B cell (primary cell): ENCODE measurements at places on chromosomes 3 and 15.

- DNase-seq, result no peak
These were observed 200.8 kb downstream of the SUCLG2 start for GRCh38 chr3:67453628-67454027.

GRCh38 chr15:71705151-71705550, 105.2 kb upstream of the NR2E3 start:
- DNase-seq, result no peak

GRCh38 chr3:53724566-53724965, 121.7 kb downstream of the CHDH start:
- DNase-seq, result no peak

GRCh38 chr3:141728355-141728892, 9.7 kb upstream of the RNF7 start:
- no peak for DNase-seq

DNA sequence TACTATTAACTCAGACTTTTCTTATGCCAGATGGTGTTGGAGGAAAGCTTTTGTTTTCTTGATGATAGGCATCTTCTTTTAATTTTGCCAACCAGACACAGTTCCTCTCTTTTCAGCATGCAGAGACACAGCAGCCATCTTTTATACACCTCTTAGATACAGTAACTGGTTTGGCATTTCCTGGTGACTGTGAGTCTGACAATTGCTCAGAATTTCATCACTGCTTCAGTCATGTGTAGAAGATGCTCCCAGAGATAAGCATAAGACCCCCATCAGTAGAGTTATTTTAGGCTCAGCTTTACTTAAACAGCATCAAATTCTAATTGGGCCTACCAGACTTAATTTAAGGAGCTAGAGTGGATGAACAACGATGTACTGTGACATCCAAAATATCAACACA, 779.0 kb downstream of the SQOR start:
- no peak for DNase-seq

DNA sequence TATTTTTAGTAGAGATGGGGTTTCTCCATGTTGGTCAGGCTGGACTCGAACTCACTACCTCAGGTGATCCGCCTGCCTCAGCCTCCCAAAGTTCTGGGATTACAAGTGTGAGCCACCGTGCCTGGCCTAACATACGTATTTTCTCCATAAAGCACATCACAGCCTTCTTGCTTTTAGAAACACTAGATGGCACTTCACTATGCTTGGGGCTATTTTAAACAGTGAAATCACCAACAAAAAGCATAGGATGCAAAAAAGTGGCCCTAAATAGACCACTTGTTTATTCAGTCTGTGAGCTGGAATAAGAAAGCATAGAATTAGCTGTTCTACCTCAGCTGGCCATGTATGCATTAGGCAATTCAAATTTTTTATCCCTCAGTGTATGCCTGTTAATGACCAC, 46.0 kb downstream of the PRICKLE2 start:
- DNase-seq, result no peak

DNA sequence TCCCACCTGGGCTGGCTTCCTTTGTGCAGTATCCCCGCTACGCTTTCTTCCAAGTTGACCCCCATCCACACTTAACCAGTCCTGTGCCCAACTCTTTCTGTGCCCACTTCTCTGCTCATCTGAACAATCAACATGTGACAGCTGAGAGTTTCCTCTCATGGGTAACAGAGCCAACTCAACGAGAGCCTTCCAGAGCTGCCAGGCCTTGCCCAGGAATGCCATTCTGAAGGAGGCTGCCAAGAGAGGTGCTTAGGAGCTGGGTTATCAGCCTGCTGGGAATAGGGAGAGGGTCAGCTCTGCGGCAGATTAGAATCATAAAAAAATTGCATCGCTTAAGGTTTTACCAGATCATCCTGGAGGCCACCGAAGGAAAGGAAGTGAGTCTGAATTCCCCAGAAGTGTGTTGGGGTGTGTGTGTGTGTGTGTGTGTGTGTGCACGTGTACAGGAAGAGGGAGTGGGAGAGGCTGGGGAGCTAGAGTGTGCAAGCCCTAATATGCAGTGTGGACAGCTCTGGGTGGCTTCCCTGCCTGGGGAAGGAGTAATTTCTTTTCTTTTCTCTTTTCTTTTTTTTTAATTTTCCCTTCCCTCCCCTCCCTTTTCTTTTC, 66.7 kb downstream of the ITGA11 start:
- no peak for DNase-seq

GRCh38 chr15:31516440-31516839, 189.8 kb downstream of the KLF13 start:
- no peak for DNase-seq

DNA sequence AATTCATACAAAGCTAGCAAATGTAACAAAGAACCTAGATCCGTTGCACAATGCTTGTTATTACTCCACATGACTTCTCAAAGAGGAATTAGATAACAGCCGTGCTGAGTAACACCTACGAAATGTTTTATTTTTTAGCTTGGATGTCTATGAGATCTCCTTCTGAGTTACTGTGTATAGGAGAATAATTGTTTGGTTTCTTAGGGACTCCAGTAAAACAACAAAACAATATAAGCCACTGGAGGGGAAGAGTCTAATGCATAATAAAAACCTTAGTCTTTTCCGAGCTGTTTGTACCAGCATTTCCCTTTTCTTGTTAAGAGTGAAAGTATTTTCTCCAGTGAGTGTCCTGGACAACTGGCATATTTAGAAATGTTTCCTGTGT, 15.6 kb downstream of the SNAP23 start:
- DNase-seq, result no peak

GRCh38 chr3:172152874-172153273, 113.5 kb downstream of the FNDC3B start:
- no peak for DNase-seq

DNA sequence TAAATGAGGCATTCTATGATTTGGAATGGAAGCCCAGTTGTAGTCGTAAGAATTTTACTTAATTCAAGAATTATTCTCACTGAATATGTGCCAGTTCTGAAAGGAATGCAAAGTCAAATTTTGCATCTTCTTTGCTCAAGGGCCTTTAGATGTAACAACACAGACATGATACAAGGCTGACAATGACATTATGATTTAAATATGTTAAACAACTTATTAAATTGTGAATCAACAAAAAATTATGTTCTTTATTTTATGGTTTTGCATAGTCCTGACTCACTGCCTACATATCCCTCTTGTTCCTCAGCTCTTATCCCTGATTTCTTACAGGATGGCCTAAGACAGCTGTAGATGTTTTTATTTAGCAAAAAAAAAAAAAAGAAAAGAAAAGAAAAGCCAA, 170.9 kb upstream of the NR2E3 start:
- DNase-seq, result no peak

- DNase-seq, result no peak
These were observed 8.0 kb upstream of the KLHL6 start for GRCh38 chr3:183563536-183563874.

DNA sequence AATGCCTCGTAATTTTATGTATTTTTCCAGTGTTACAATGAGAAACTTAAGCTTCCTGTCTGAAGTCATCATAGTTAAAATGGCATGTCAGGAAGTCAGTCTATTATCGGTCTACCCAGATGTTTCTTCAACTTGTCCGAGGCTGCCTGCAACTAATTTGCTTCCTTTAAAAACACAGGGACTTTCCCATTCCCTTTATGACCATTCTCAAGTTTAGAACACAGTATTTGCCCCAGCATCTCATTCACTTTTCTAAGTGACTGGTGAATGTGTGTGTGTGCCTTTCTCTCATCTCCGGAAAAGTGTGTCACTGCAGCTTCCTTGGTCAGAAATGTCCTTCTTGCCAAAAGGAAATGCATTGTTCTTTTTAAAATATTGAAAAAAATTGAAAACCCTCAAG, 466.6 kb downstream of the RAP2B start:
- DNase-seq, result no peak

- no peak for DNase-seq
These were observed 516.7 kb upstream of the MDFIC2 start for GRCh38 chr3:70829092-70829491.

DNA sequence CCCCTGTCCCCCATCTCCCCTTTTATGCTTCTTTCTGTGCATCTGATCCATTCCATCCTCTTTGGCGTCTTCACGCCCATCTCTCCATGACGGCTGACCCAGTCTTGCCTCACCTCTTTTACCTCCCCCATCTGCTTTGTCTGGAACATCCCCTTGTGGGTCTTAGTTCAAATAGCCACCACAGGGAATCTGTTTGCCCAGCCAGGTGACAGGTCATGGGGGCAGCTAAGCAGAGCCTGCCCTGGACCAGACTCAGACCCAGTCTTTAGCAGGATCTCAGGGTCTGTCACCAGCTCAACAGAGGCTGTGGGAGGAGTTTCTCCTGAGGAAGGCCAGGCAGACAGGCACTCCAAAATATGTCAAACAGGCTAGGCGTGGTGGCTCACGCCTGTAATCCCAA, 28.1 kb downstream of the COLQ start:
- no peak for DNase-seq

DNA sequence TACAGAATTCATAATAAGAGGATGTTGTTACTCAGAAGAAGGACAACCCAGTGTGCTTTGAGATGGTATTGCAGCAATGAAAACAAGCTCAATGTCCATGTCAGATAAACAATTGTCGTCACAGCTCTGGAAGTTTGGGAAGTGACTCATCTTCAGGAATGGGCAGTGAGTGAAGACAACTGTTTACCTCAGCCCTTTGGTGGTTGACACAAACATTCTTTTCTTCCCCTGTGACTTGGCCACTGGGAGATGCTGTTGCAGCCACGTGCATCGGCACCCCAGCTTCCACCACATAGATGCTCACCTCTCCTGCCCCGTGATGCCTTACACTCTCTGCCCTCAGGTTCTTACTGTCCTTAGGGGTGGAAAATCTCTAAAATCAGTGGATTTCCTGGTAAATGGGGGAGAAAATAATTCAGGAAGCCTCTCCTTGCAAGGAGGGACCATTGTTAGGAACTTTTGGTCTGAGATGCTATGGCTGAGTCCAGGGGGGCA, 114.1 kb upstream of the GALNT15 start:
- no peak for DNase-seq

GRCh38 chr3:58161435-58162398, 49.1 kb downstream of the DNASE1L3 start:
- no peak for DNase-seq

- peak; percentile 20 for DNase-seq
These were observed 28.8 kb downstream of the TMED3 start for GRCh38 chr15:79339588-79340314.

DNA sequence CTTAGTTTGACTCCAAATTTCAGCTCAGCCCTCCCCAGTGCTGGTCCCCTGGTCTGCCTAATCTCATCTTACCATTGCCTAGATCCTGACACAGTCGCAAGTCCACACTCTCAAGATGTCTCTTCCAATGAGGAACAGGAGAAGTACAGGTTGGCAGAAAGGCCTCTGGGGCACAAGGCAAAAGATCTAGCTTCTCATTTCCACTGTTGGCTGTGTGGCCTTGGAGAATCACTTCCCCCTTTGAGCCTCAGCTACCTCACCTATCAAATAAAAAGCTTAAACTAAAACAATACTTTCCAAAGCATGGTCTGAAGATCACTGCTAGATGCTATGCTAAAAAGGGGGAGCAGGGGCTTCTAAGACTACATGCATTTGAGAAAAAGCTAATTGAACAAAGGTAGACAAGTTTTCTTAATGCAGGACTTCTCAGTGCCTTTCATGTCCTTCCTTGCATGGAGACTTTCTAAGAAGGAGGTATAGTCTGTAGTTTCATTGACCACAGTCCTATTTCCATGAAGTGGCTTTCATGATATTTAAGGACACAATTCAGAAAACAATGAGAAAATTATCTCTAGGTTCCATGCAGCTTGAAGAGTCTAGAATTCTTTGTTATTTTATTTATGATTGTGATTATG, 118.0 kb upstream of the RAD18 start:
- no peak for DNase-seq

DNA sequence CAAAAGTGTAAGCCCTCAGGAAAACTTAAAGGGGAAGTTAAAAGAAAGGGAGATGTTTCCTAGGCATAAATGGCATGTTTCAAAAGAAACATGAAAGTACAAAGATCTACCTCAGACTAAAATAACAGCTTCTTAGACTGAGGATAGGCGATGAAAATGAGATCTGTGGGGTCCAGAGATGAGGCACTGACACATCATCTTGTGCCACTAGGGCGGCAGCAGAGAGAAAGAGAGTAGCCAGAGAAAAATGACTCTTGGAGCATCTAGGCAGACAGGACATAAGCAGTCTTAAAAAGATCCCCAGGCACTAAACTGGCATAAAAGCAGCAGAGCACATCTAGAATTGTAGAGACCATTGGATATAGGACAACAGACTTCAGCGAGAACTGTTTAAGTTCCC, 42.5 kb upstream of the RFX7 start:
- DNase-seq, result no peak

- no peak for DNase-seq
These were observed 64.6 kb upstream of the SLC6A6 start for GRCh38 chr3:14337828-14338227.

GRCh38 chr3:42758126-42758525, 14.9 kb downstream of the CCDC13 start:
- no peak for DNase-seq

DNA sequence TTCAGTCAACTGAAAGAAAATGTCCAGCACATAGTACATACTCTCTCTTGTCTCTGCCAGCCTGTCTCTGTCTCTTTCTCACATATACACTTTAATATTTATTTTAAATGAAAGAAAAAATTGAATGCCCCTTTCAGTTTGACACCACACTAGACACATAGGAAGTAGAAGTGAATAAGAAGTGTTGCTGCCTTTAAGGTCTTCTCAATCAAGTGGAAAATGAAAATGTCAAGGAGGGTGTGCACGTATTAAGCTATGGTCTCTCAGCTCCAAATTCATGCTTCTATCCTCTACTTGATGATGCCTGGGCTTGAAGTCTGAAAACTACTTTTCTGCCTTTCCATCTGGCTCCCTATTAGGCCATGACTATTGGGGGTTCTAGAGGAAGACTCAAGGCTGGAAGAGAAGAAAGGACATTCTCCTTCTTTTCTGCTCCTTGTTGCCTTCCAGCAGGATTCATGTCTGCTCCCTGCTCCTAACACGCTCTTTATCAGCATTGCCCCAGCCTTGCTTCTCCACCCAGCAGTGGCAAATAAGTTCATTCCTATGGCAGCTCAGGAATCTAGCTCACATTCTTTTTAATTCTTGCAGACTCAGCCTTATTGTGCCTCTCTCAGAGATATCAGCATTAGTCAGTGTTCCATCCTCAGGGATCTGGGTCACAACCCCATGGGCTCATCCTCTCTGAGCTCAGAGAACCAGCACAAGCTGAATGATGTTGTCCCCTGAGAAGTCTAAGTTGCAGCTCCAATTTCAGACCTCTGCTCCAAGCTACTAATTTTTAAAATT, 609.1 kb upstream of the GRM7 start:
- no peak for DNase-seq

DNA sequence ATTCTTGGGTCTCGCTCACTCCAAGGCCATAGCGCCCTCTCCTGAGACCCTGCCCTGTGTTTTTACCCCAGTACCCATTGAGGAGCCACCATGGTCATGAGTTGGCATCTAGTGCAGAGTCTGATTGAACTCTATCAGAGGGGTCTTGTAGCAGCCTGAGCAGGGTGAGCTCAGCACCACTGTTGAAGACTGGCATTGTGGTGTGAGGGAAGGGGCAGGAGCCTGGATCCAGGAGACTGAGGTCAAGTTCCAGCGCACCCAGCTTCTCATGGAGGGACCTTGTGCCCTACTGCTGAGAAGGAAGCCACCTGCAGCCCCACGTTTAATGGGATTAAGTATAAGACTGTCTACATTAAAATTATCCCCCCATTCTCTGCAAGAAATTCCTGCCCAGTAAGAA, 65.8 kb upstream of the LARS2 start:
- no peak for DNase-seq

- no peak for DNase-seq
These were observed 702.9 kb upstream of the NAALADL2 start for GRCh38 chr3:174156200-174156599.

- DNase-seq, result no peak
These were observed 55.0 kb upstream of the RPL32 start for GRCh38 chr3:12896063-12896985.
